ENCODE measurements at places on chromosomes 5 and 9. TPM values are rescaled to one million over a fixed set of nuclear protein-coding genes. Genes with fewer than 3 reads are reported as not detected.
A peak's percentile ranks its signal among the peaks of the same experiment; 100 is the strongest.

- no peaks in the 10 kb centered on the region for H3K27me3 ChIP-seq
- H3K36me3 ChIP-seq = no peaks in the 10 kb centered on the region
- no peak overlapping the region for H3K4me3 ChIP-seq
Measured at GRCh38 chr5:167898361-167899042, 392.9 kb upstream of the WWC1 start.

GRCh38 chr9:27539479-27540441 is 10.1 kb upstream of the MOB3B start:
- peak; percentile 48 for DNase-seq
- no peaks in the 10 kb centered on the region for H3K27me3 ChIP-seq
- no peak overlapping the region for H3K4me3 ChIP-seq
- H3K27ac ChIP-seq = peak overlapping the region; percentile 88
- H3K36me3 ChIP-seq = no peaks in the 10 kb centered on the region
- peaks cover 21% of the 10 kb centered on the region for H3K4me1 ChIP-seq

- DNase-seq = no peak
- no peak overlapping the region for H3K27ac ChIP-seq
- no peak overlapping the region for H3K4me3 ChIP-seq
- no peaks in the 10 kb centered on the region for H3K36me3 ChIP-seq
- no peaks in the 10 kb centered on the region for H3K4me1 ChIP-seq
- no peaks in the 10 kb centered on the region for H3K27me3 ChIP-seq
Measured at GRCh38 chr9:90892918-90893317, 91.3 kb downstream of the SYK start.

- H3K4me3 ChIP-seq = no peak overlapping the region
- no peaks in the 10 kb centered on the region for H3K36me3 ChIP-seq
- no peaks in the 10 kb centered on the region for H3K4me1 ChIP-seq
- no peaks in the 10 kb centered on the region for H3K27me3 ChIP-seq
- no peak for DNase-seq
Measured at GRCh38 chr9:6226696-6227095, 11.1 kb downstream of the IL33 start.

DNA sequence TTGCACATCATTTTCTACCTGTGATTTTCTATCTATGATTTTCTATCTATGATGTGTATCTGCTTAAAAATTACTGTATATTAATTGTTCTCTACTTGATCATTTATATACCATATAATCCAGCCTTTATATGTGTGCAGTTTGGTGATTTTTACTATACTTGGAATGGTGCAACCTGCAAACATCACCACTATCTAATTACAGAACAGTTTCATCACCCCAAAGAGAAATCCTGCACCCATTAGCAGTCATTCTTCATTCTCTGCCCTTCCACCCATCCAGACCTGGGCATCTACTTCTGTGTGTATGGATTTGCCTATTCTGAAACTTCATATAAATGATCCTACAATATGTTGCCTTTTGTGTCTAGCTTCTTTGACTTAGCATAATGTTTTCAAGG is 51.3 kb downstream of the CARTPT start:
- no peak overlapping the region for H3K4me3 ChIP-seq
- DNase-seq = no peak
- H3K4me1 ChIP-seq = no peaks in the 10 kb centered on the region

DNA sequence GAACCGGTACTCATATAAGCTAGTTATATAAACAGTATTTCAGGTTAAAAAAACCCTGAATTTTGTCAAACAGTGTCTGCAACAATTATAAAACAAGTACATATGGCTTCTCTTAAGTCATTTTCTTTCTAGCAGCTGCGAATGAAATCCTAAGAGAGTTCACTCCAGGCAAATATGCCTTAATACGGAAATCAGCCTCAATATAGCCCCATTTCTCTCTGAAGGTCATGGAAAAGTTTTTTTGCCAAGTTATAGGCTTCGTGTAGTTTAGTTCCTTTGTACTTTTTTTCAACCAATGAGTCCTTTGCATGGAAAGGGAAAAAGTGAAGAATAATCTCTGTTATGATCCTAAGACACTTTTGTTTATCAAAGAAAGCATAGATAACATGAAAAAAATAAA is 848.0 kb upstream of the ACO1 start:
- H3K36me3 ChIP-seq = no peaks in the 10 kb centered on the region
- no peak overlapping the region for H3K4me3 ChIP-seq
- no peak for DNase-seq
- no peaks in the 10 kb centered on the region for H3K4me1 ChIP-seq
- no peak overlapping the region for H3K27ac ChIP-seq

GRCh38 chr5:93583768-93584595 is 960 bp downstream of the NR2F1 start:
- DNase-seq = peak; percentile 80
- H3K4me3 ChIP-seq = peak overlapping the region; percentile 67
- H3K4me1 ChIP-seq = peaks cover 10% of the 10 kb centered on the region
- peak overlapping the region; percentile 68 for H3K27ac ChIP-seq
- H3K27me3 ChIP-seq = no peaks in the 10 kb centered on the region

- no peaks in the 10 kb centered on the region for H3K27me3 ChIP-seq
- no peaks in the 10 kb centered on the region for H3K4me1 ChIP-seq
- no peak overlapping the region for H3K4me3 ChIP-seq
- H3K36me3 ChIP-seq = no peaks in the 10 kb centered on the region
- no peak overlapping the region for H3K27ac ChIP-seq
Measured at GRCh38 chr5:114435885-114436299, 74.0 kb downstream of the KCNN2 start.

GRCh38 chr5:63919763-63920478 is 42.3 kb downstream of the HTR1A start:
- DNase-seq = no peak
- no peak overlapping the region for H3K27ac ChIP-seq
- H3K27me3 ChIP-seq = no peaks in the 10 kb centered on the region

GRCh38 chr9:20333991-20334390 is 288.3 kb downstream of the MLLT3 start:
- no peak for DNase-seq
- no peaks in the 10 kb centered on the region for H3K36me3 ChIP-seq
- no peaks in the 10 kb centered on the region for H3K27me3 ChIP-seq
- no peaks in the 10 kb centered on the region for H3K4me1 ChIP-seq

- H3K27me3 ChIP-seq = no peaks in the 10 kb centered on the region
- H3K36me3 ChIP-seq = no peaks in the 10 kb centered on the region
- H3K27ac ChIP-seq = no peak overlapping the region
Measured at GRCh38 chr5:99460701-99461100, 531.9 kb upstream of the CHD1 start.

DNA sequence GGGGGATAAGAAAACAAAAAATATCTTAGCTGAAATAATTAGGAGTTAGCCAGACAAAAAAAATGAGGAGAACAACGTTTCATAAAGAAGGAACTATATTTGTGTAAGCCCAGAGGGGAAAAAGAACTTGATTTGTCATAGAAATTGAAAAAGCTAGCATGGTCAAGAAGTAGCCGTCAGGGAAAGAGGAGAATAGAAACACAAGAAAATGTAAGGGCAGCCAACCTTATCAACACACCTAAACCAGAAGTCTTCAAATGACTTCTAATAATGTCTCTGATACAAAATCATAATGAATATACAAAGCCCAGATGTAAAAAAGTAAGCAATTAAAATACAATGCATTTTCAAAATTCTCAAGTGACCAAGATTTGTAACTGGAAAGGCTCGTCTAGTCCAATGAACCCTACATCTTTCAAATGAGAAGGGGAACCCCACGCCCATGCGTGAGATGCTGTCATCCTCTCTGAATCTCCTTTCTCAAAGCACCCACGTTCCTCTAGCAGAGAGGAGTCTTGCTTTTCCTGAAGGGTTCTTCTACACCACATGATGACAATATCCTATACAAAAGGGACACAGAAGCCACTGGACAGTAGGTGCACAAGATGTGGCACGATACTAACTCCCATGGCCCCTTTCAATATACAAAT is 103.7 kb downstream of the ARL15 start:
- H3K27me3 ChIP-seq = no peaks in the 10 kb centered on the region
- H3K27ac ChIP-seq = no peak overlapping the region
- DNase-seq = no peak
- no peak overlapping the region for H3K4me3 ChIP-seq
- peaks cover 1% of the 10 kb centered on the region for H3K4me1 ChIP-seq

GRCh38 chr5:10690460-10691440 is 70.3 kb downstream of the DAP start:
- DNase-seq = no peak
- H3K27me3 ChIP-seq = no peaks in the 10 kb centered on the region
- H3K36me3 ChIP-seq = no peaks in the 10 kb centered on the region
- H3K4me3 ChIP-seq = no peak overlapping the region
- no peak overlapping the region for H3K27ac ChIP-seq
- H3K4me1 ChIP-seq = no peaks in the 10 kb centered on the region

GRCh38 chr9:120532475-120532874 is 47.5 kb downstream of the CDK5RAP2 start:
- no peaks in the 10 kb centered on the region for H3K4me1 ChIP-seq
- no peak overlapping the region for H3K4me3 ChIP-seq
- H3K27me3 ChIP-seq = no peaks in the 10 kb centered on the region

GRCh38 chr5:120464627-120465435 is 731 bp downstream of the PRR16 start:
- DNase-seq = no peak
- peak overlapping the region; percentile 17 for H3K27ac ChIP-seq
- peaks cover 1% of the 10 kb centered on the region for H3K4me1 ChIP-seq
- H3K4me3 ChIP-seq = peak overlapping the region; percentile 68
- no peaks in the 10 kb centered on the region for H3K27me3 ChIP-seq
- H3K36me3 ChIP-seq = no peaks in the 10 kb centered on the region

GRCh38 chr9:113901221-113901688 is 25.1 kb downstream of the ZNF618 start:
- H3K4me1 ChIP-seq = no peaks in the 10 kb centered on the region
- H3K27me3 ChIP-seq = no peaks in the 10 kb centered on the region

- H3K4me3 ChIP-seq = no peak overlapping the region
- DNase-seq = no peak
- peaks cover 1% of the 10 kb centered on the region for H3K4me1 ChIP-seq
- no peaks in the 10 kb centered on the region for H3K27me3 ChIP-seq
Measured at GRCh38 chr5:95953021-95953702, 8.5 kb downstream of the ELL2 start.

PCDHGC3 gene
- 19.6 TPM for total RNA-seq

ACTBL2 gene
- 0.23 TPM for total RNA-seq

EIF4E1B gene
- total RNA-seq = not detected

ATG12 gene
- total RNA-seq = 39.9 TPM

PNPLA7 gene
- total RNA-seq = 29.3 TPM

GAS1 gene
- total RNA-seq = 57.1 TPM

NR4A3 gene
- total RNA-seq = 71.0 TPM

CDH9 gene
- not detected for total RNA-seq

PCDHB11 gene
- 6.0 TPM for total RNA-seq

Data from ovary (tissue), 10 donors.